ENCODE measurements at places on chromosomes 12 and 14.

GRCh38 chr14:100118396-100119011, 40.9 kb downstream of the DEGS2 start:
- DNase-seq: no peak

GRCh38 chr14:72847721-72848120, 46.2 kb downstream of the DPF3 start:
- no peak for DNase-seq

GRCh38 chr12:82801951-82802610, 115.4 kb downstream of the TMTC2 start:
- no peak for DNase-seq

DNA sequence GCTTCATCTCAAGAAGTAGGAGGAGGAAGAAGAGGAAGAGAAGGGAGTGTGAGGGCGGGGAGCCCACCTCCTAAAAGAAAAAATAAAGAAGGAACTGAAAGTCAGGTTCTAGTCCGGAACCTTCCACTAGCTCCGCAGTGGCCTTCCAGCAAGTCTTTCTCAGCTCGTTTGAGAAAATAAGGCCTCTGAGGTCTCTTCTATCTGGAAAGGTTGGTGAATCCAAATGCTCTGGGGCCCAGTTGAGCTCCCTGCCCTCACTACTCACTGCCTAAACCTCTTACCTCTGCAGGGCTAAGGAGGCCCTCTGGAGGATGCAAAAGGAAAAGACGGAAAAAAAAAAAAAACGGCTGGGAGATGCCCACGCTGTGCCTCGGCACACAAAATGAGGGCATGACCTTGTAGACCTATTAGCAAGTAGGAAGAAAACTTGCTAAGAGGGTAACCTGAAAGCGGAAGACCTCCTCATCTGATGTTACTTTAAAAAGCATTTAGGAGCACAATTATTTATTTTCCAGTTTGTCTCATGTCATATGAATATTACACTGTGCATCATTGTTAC, 35.9 kb downstream of the FBLN5 start:
- DNase-seq: no peak

- DNase-seq: no peak
These were observed 263.9 kb upstream of the TMTC1 start for GRCh38 chr12:30047516-30048254.

DNA sequence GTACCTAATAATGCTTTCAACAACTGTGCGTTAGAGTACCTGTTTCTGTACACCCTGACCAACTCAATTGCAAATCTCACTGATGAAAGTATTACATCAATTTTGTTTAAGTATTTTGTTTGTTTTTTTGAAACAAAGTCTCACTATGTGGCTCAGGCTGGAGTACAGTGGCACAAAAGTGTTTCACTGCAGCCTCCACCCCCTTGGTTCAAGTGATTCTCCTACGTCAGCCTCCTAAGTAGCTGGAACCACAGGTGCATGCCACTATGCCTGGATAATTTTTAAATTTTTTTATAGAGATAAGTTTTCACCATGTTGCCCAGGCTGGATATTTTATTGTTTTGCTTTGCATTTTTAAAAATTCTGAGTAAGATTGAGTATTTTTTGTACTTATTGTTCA, 46.7 kb downstream of the YEATS4 start:
- DNase-seq: no peak

GRCh38 chr12:72957454-72957853, 685.3 kb downstream of the TRHDE start:
- no peak for DNase-seq

GRCh38 chr14:90443161-90444076, 46.6 kb downstream of the CALM1 start:
- no peak for DNase-seq

DNA sequence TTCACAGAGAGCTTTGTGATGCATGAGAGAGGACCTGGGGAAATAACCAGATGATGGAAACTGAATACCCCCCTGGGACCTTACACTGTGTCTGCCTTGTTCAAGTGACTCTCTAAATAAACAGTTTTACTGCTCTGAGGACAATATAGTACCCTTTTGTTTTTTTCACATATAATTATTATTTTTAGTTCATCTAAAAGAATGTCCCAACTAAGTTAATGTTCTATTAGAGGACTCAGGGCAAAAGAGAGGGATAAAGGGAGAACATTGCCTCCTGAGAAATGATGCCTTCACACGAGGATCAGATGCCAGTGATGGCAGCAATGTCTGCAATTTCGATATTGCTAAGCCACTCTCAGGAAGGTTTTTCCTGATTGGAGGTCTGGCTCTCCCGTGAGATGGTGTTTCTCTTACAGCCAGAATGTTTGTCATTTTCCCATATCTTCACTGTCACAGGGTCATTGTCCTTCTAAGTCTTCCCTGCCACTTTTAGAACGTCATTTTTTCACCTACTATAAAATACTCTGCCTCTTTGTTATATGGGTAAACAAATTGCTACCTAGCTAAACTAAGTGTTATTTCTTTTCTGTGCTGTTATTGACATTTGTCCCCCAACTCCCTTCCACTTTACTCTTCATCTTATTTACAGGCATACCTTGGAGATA, 201.6 kb downstream of the RAD51B start:
- DNase-seq: no peak

GRCh38 chr12:63304887-63305316, 153.9 kb upstream of the AVPR1A start:
- no peak for DNase-seq

Measured in NCI-H446 treated with DMSO at 0.1 percent for 48 hours (cell line).